Glomerular endothelial cell (primary cell): ENCODE measurements at places on chromosomes 3 and 15.
A peak's percentile ranks its signal among the peaks of the same experiment; 100 is the strongest.

DNA sequence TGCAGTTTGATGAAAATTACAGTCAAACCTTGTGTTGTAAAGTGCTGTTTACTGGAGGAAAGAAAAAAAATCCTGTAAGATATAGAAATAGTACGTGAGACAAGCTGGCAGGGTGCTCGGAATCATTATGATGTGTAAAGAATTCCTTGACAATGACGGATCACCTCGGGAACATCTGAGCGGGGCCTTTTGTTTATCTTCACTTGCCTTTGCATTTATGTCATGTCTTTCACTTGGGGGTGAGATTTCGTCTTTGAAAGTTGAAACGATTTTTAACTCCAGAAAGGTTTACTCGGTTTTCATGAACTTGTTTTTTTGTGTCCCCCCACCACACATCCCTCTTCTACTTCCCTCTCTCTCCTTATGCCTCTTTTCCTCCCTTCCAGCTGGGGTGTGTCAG is 128.3 kb upstream of the VEPH1 start:
- DNase-seq = no peak

- no peak for DNase-seq
Observed at GRCh38 chr3:142852009-142852408, 36.9 kb downstream of the PCOLCE2 start.

DNA sequence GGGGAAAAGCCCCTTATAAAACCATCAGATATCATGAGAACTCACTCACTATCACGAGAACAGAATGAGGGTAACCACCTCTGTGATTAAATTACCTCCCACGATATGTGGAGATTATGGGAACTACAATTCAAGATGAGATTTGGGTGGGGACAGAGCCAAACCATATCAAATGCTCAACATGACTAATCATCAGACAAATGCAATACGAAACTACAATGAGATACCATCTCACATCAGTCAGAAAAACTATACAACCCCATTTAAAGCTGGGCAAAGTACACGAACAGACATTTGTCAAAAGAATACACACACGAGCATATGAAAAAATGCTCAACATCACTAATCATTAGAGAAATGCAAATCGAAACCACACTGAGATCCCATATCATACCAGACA is 67.7 kb downstream of the SCAPER start:
- no peak for DNase-seq

DNA sequence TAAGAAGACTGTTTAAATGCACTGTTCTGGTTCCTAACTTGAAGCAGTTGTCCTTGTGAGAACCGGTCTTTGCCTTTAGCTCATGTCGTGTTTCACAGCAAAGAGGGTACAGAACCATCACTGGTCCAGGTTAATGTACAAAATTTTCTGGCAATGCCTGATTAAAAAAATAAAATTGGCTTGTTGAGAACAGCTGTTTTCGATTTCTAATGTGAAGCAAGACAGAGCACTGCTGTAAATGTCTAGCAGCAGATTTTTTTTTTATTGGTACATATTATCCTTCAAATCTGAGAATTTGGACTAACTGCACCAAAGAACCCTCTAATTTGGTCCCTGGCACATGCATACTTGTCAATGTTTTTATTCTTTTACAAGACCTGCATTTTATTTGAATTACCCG is 103.3 kb downstream of the STT3B start:
- DNase-seq = no peak

DNA sequence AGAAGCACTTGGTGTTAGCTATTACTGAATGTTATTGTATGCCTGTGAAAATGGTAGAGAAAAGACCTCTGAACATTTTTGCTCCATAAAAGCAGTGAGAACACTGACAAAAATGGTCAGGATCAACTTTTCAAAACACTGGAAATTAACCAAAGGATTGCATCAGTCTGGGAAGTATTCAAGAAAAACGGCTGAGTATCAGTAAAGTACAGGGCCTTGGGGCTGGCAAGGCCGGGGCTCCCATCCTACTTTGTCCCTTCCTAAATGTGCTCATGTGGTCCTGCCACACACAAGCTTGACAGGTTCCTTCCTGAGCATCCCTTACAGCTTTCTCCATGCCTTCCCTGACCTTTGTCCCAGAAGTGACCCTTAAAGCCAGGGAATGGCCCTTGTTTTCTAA is 84.0 kb downstream of the CFAP20DC start:
- no peak for DNase-seq

DNA sequence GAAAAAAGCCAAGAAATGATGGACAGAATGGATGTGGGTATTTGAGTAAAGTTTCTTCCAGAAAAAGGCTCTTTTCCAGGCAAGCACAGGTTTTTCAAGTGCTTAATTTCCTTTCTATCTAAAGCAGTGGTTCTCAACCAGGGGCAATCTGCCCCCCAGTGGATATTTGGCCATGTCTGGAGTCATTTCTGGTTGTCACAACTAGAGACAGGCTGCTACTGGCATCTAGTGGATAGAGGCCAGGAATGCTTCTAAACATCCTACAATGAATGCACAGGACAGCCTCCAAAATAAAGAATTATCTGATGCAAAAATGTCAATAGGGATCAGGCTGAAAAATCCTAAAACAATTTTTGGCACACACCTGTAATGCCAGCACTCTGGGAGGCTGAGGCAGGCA is 23.9 kb downstream of the SEC22C start:
- no peak for DNase-seq

DNA sequence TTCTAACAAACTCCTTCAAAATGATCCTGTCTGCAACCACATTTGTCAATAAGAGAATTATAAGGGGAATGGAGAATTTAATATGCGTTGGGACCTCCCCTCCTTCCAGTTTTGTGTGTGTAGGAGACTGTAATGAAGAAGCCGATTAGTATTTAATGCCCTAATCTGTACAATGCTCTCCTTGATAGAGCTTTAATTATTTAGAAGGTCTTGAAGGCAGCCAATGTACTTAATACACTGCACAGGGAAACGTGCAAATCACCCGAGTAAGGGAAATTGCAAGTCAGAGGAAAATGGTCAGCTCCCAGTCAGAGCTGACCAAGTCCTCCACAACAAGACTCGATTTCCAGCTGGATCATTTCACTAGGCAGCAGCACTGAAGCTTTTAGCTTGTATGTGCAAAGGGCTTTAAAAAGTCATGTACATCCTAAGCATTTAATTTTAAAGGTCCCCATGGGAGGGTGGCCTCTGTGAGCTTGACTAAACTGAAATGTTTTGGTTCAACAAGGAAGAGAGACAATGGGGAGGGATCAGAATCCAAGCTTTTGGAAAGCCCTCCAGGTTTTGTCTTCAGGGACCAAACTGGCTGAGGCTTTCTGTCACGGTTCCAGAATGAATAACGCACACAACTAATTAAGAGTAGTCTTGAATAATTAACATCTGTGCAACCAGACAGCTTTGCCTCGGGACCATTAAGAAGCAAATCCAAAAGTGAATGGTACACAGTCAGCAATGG is 159.8 kb upstream of the MITF start:
- DNase-seq = no peak

- DNase-seq = no peak
Observed at GRCh38 chr15:49847423-49848281, 226.8 kb downstream of the DTWD1 start.

GRCh38 chr3:182818296-182818978 is 25.1 kb downstream of the ATP11B start:
- DNase-seq = no peak

- peak; percentile 44 for DNase-seq
Observed at GRCh38 chr3:197186887-197187588, 111.4 kb downstream of the DLG1 start.

DNA sequence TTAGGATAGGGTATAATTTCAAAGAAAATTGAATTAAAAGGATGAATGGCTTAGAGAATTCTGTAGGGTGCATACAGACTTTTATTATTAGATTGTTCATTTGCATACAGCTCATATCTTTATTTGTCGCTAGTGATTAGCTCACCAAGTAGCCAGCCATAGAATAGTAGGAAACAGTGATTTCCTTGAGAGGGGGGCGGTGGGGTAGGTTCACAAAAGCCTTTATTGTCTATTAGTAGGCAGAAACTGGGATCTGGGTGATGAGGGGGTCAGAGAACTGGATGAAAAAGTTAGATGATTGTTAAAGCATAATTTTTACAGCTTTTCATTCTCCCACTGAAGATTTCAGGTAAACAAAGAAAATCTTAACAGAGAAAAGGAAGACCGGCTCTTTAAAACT is 77.6 kb upstream of the RAP2B start:
- peak; percentile 12 for DNase-seq

- DNase-seq = no peak
Observed at GRCh38 chr15:53589520-53590057, 169.9 kb downstream of the WDR72 start.

DNA sequence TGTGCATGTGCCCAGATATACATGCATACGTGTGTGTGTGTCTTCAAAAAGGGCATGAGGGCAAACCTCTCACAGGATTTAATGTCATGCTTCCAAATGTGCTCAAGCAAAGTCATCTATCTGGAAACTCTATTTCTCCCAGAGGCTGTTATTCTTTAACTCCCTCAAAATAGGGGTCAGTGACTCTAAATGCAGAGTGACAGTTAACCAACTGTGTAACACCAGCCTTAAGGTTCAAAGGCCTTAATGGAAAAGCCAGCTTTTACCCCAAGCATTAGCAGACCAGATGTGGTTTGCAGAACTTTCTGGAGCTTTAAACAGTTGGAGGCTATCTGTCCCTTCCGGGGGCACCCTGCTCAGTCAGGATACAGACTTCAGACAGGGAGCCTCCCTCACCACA is 70.4 kb upstream of the SLC7A14 start:
- DNase-seq = no peak

- no peak for DNase-seq
Observed at GRCh38 chr3:6189384-6189783, 671.5 kb upstream of the GRM7 start.

- no peak for DNase-seq
Observed at GRCh38 chr15:100919481-100920405, 586 bp downstream of the LRRK1 start.

DNA sequence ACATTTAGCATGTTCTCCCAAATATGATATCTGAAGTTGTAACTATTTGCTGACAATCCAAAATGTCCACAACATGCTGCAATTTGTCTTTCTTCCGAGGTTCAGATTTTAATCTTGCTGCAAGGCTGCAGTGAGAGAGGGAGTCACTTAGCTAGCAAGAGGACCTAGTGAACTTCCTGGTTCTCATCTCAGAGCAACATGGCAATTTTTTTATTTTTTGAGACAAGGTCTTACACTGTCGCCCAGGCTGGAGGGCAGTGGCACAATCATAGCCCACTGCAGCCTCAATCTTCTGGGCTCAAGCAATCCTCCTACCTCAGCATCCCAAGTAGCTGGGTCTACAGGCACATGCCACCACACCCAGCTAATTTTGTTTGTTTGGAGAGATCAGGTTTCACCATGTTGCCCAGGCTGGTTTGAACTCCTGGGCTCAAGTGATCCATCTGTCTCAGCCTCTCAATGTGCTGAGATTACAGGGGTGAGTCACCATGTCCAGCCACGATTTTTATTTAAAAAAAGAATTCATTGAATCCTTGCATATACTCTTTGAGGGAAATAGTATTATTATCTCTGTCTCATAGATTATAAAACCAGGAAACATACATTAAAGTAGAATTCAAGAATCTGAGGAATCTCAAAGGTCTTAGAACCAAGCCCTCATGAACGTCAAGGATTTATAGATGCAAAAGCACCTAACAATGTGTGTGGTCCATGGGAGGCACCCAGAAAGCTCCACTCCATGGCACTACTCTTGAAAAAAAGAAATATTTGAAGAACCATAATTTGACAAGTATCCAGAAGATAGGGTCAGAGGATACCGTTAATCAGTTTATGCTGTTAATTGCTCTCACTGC is 9.1 kb downstream of the HDC start:
- DNase-seq = no peak

- DNase-seq = peak; percentile 20
Observed at GRCh38 chr3:113405180-113405579, 36.1 kb downstream of the CFAP44 start.

- DNase-seq = no peak
Observed at GRCh38 chr15:96264351-96264798, 66.1 kb upstream of the NR2F2 start.

DNA sequence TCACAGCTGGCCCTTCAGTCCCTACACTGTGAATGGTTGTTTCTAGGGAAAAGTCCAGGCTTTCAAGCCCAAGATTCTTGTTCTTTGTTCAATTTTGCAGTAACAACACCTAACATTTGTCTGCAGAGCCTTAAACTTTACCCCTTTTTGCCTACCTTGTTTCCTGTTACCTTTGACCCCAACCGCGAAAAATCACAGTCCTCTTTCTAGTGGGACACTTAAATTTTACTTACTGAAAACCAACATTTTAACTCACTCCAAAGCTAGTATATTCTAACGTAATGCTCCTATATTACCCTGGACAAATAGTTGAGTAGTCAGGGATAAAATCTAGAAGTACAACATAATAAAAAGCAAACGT is 649 bp upstream of the PIK3CB start:
- DNase-seq = no peak

GRCh38 chr3:23256741-23257435 is 53.8 kb downstream of the UBE2E2 start:
- DNase-seq = no peak

- no peak for DNase-seq
Observed at GRCh38 chr3:4139462-4140140, 163.6 kb upstream of the SETMAR start.

- DNase-seq = no peak
Observed at GRCh38 chr3:4865714-4866113, 113.5 kb upstream of the BHLHE40 start.

DNA sequence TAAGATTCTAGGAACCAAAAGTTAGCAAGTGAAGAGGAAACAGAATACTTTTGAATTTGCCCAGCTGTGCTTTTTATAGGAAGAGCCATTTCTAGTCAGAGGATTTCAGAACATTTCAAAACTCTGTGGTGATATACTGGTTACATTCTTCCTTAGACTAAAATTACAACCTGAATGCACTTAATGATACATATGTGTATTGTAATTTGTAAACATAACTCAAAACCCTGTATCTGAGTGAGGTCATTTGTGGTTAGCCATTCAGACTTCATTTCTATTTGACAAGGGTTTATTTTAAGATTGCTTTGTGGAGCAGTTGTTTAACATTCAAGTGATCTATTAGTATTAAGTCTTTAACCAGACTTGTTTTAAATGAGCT is 59.4 kb upstream of the TRIM71 start:
- DNase-seq = no peak

- no peak for DNase-seq
Observed at GRCh38 chr3:177396733-177397132, 199.5 kb upstream of the TBL1XR1 start.

DNA sequence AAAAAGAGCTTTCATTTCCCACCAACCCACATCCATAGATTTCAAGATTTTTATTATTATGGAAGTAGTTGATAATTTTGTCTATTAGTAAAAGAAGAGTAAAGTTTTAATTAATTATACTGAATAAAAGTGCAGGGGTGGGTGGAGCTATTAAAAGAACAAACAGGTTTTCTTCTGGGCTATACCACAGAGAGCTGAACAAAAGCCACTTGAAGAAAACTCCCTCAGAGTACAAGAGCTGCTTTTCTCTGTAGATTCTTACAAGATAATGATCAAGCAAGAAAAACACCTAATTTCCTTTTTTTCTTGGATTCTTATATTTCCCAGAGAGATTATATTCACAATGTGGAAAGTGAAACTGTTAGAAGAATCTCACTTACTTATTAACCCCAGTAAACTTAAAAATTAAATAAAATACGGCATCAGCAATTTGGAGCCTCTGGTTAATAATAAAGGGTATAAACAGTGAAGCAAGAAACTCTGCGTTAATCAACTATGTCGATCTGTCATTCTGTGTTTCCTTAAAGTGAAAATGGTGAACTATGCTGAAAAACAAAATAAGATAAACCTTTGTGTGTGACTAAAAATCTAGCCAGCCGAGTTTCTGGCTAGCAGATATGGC is 84.9 kb downstream of the THBS1 start:
- DNase-seq = no peak
